ENCODE measurements at places on chromosomes 1 and 21. TPM values are rescaled to one million over a fixed set of nuclear protein-coding genes. Genes with fewer than 3 reads are reported as not detected.

The CASZ1 gene
- polyA plus RNA-seq: 41.4 TPM

The TMEM269 gene
- polyA plus RNA-seq: 0.48 TPM

The CFHR4 gene
- not detected for polyA plus RNA-seq

The ACP6 gene
- 7.8 TPM for polyA plus RNA-seq

The PRKAB2 gene
- 36.4 TPM for polyA plus RNA-seq

The LAD1 gene
- 10.1 TPM for polyA plus RNA-seq

The PLEKHO1 gene
- polyA plus RNA-seq: 67.0 TPM

The TTLL10 gene
- polyA plus RNA-seq: 0.13 TPM

The DYRK3 gene
- polyA plus RNA-seq: 6.2 TPM

The CLDN14 gene
- polyA plus RNA-seq: 0.93 TPM

The SH3D21 gene
- polyA plus RNA-seq: 3.4 TPM

The PRAMEF27 gene
- polyA plus RNA-seq: not detected

The COA7 gene
- polyA plus RNA-seq: 16.6 TPM

The AVPR1B gene
- 0.33 TPM for polyA plus RNA-seq

The ARMH1 gene
- polyA plus RNA-seq: 1.3 TPM

The FAM229A gene
- polyA plus RNA-seq: 3.4 TPM

The GPR37L1 gene
- 0.06 TPM for polyA plus RNA-seq

The IVL gene
- not detected for polyA plus RNA-seq

Data from muscle of back (tissue), 13 donors.